ENCODE measurements at places on chromosomes 2 and 18. TPM values are rescaled to one million over a fixed set of nuclear protein-coding genes. Genes with fewer than 3 reads are reported as not detected.

Gene WDR43
- 69.5 TPM for total RNA-seq

DNA sequence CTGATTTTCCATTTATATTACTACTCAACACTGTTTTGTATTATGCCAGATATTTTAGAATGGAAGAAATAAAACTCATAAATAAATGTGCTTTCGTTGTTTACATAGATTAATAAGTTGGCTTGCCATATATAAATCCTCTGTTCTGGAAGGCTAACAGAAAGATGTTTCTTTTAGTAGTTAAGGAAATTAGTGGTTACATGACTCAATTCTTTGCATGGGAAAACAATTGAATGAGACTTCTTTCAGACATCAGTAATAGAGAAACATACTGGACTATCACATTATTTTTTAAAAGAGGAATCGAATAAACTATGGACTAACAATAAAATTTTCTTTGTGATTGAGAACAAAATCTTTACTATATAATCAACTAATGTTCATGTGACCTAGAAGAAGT lies 336.5 kb downstream of the KCNS3 start:
- DNase-seq, result no peak

DNA sequence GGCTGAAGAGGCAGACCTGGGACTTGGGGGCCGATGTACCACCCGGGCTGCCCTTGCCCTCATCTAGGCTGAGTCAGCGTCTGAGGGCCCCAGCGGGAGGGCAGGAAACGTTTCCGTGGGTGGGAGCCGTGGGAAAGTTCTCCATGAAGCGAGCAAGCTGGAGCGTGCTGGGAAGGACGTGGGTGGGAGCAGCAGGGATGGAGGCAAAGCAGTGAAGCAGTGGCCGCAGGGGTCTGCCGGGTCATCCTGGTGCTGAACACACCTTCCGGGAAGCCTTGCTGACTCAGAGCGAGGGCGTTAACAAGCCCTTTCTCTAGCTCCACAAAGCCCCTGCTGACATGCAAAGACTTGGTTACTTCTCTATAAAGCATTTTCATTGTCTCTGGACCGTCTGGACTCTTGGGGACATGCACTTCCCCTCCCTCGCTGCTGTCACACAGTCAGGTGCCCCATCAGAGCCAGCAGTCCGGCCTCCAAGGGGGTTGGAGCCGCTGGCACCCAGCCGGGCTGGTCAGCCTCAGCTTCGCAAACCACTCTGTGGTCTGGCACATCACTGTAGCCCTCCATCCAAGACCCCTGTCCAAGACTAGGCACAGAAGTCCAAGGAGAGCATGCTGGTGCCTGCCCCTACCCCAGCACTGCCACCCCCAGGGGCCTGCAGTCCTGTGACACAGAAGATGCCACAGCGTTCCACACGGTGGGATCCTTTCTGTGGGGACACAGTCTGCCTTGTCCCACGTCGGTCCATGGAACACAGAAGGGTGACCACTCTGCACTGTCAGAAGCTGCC lies 115.1 kb upstream of the GPC1 start:
- no peak for DNase-seq

Gene C2orf78
- not detected for total RNA-seq

- no peak for DNase-seq
Measured at GRCh38 chr2:1045109-1045508, 94.5 kb downstream of the SNTG2 start.
